ENCODE measurements at places on chromosomes 12 and 14.

GRCh38 chr14:101072945-101073597 is 169.5 kb upstream of the RTL1 start:
- DNase-seq: no peak

- DNase-seq: no peak
These were observed 76.7 kb downstream of the PIWIL1 start for GRCh38 chr12:130414381-130414780.

- DNase-seq: no peak
These were observed at the start of gene MGP for GRCh38 chr12:14885718-14886221. MGP (minus strand) TSS chr12:14885854; CDS start chr12:14885791, 63 bp downstream.

GRCh38 chr12:48937170-48937569 is 11.9 kb upstream of the FKBP11 start:
- no peak for DNase-seq

DNA sequence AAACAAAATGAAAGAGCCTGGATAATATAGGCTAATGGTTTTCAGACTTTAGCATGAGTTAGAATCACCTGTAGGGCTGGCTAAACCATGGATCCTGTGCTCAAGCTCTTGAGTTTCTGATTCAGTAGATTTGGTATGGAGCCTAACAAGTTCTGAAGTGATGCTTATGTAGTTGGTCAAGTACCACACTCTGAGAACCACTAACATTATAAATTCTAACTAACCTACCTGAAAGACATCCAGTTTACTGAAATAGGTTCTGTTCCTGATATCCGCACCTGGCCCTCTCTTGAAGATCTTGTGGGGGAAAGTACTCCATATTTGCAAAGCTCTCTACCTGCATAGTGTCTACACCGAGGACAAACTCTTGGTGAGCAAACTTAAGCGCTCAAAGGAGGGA is 59.4 kb upstream of the VSX2 start:
- no peak for DNase-seq

GRCh38 chr14:93564918-93565317 is 134.2 kb downstream of the UNC79 start:
- no peak for DNase-seq

GRCh38 chr14:39374851-39375250 is 57.4 kb downstream of the FBXO33 start:
- no peak for DNase-seq

DNA sequence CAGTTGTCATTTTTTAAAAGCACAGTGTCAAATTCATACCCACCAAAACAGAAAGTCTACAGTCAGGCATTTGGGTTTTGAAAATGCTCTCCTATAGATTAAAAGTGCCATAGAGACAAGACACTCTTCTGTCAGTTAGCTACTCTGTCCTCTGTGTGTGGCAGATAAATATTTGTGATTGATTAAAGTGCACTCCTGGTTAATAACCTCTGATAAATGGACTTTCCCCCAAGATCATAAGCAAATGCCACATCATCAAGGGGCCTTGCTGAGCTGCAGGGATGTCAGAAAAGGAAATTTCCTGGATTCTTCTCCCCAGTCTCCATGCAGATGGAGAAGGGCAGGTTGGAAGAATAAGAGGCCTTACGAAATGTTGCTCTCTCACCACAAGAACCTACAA is 1329.5 kb upstream of the TMEM132C start:
- DNase-seq: no peak

DNA sequence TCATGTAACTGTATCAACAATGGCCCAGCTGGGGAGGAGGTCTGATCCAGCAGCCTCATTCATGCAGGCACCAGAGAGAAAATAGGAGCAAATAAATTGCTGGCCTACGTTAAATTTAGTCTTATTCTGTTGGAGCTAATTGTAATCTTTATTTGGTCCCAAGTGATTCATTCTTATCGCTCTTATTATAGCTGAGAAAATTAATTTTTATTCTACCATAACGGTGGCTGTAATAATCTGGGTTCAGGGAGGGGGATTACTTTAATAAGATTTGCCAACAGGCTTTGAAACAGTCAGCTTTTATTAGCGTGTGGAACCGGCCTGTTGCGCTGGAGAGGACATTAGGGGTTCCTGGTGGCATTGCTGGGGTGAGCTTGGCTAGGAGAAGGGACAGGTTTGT is 254.9 kb downstream of the AACS start:
- no peak for DNase-seq

DNA sequence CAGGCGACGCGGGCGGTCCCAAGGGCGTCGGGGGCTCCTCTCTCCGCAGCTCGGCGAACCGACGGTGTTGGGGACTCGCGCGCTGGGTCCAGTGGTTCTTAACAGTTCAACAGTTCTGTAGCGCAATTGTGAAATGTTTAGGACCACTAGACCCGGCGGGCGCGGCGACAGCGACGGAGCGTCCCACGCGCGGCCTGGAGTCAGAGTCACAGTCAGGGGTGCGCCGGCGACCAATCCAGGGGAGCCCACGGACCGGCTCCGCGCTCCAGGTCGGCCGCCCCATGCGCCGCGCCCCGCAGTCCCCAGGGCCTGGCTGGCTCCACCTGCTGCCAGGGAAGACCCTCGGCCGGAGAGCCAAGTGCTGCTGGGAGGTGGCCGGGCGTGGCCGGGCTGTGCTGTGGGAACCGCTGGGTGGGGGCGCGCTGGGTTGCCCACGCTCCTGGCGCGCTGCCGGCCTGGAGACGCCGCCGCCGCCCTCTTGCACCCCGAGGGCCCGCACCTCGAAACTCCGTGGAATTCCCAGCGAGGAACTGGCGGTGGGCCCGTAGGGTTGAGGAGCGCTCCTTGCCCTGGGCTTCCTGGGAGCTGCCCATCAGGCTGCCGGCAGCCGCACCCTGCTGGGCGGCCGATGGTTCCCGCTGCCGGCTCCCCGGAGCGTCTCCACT is 20.9 kb upstream of the KIF26A start:
- no peak for DNase-seq

- no peak for DNase-seq
These were observed 789.3 kb downstream of the TMTC2 start for GRCh38 chr12:83476006-83476405.

- DNase-seq: no peak
These were observed 23.9 kb downstream of the PALS1 start for GRCh38 chr14:67265131-67265530.

DNA sequence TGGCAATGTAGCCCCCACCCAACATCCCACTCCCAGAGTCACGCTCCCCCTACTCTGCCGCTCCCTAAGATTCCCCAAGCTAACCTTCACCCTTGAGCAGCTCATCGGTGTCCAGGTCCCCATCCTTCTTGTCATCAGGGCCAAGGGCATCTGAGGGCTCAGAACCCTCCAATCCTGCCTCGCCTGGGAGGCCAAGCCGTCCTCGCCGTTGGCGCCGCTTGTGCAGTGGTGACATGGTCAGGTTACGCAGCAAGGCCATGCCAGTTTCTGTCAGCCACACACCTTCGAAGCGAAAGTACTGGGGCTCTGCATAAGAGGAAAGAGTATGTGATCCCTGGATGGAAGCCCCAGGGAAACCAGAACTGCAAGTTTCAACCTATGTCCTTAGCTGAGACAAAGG is 15.9 kb downstream of the KMT2D start:
- no peak for DNase-seq

DNA sequence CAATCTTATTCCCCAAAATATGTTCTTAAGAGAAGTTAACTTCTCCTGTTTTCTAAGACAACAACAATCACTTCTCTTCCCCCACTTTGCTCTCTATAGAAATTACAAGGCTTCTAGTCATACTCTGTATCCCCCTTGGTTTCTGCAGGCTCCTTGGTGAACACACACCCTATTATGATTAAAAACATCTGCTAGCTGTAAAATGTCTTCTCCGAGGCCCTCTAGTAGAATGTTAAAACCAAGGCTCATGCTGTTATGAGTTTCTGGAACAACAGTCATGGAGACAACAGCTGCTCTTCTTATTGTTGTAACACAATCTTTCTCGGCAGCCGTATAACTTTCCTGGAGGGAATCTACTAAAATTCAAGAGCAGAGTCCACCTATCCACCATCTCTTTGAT is 397.5 kb upstream of the CCDC196 start:
- DNase-seq: no peak

DNA sequence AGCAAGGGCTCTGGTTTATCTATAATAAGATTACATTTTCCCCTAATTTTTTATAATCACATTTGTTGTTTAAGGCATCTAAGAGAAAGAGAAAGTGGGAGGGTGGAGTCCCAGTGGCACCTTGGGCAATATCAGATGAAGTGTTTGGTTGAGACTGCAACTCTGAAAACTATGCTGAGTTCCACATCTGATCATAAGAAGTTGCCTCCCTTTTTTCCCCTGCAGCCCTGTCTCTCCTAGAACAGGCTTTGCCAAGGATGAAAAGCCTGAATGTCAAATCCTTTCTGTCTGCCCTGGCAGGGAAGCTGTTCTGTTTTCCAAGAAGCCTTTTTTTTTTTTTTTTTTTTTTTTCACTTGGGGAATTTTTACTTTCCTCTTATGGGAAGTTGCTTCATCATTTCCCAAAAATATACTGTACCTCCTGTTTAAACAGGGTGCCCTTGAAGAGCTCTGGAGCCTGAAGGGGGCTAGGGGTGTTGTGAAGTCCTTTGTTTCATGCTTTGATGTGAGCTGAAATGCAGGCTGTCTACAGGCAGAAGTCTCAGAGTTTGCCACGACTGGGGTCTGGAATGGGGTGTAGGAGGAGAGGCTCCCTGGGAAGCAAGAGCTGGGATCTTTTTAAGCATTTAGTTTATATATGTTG is 71.3 kb downstream of the SUSD6 start:
- DNase-seq: no peak

DNA sequence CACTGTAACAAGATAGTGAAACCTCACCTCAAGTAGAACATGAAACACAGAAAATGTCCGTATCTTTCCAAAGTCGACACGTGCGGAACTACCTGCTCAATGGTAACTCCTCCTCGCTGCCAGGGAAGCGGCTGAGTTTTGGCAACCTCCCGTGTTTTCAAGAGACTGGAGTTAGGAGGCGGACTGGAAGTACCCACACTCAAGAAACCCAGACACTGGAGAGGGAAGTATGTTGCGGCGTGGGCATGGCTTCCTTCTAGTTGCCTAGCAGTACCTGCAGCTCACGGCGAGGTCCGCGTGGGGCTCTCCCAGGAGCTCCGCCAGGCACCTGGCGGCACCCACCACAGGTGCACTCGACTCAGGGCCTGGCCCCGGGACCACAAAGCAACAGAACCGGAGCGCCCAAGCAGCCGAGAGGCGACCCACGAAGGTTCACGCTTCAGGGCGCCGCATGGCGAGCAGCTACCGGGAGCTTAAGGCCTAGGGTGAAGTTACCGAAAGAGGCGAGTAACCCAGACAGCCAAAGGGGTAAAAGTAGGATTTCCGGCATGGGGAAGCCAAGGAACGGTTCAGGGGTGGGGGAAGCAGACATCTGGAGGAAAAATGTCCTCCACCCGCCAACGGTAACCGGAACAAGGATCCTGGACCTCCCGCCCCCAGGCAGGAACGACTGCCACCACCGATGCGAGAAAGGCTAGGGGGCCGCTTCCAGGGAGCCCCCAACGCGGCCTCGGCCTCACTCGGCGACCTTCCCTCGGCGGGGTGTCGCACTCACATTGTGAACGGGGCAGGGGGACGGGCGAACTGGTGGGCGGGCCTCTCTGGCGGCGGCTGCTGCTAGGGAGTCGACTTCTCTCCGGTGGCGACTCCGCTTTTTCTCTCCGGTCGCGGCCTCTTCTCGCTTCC is 608 bp downstream of the PTGES3 start:
- DNase-seq: peak; percentile 41

- DNase-seq: no peak
These were observed 85.9 kb downstream of the PTGER2 start for GRCh38 chr14:52399921-52400595.

DNA sequence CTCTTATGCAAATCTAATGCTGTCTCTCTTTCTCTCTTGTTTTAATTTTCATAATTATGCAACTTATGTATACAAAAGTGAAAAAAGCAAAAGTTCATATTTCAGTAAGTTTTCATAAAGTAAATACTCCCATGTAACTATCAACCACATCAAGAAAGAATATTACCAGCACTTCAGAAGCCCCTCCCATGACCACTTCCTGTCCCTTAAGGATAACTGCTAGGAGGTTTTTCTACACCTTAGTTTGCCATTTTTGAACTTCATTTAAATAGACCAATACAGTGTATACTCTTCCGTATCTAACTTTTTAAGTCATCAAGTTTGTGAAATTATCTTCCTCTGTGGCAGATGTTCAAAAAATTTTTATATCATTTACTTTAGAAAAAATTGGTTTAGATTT is 547 bp upstream of the OR4K15 start:
- no peak for DNase-seq

- DNase-seq: no peak
These were observed 1775.6 kb upstream of the SEL1L start for GRCh38 chr14:83309211-83309610.

GRCh38 chr12:105228494-105228893 is 7.5 kb downstream of the APPL2 start:
- no peak for DNase-seq

DNA sequence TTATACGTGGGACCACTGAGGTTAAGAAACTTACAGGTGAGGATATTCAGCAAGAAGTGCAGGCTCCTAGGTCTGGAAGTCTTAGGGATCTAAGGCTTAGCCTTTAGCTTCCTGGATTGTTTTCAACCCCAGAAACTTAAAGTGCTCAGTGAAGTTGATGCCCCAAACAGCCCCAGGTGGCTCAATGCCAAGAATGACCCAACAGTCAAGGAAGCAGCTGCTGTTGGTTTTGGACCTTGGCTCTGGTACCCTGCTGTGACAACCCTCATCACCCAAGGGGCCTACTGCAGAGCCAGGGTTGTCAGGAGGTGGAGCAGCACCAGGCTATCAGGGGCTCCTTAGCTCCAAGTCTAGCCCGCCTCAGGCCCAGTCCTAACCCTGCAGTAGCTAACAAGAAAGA is 36.8 kb downstream of the VDR start:
- DNase-seq: no peak

- DNase-seq: no peak
These were observed 12.8 kb downstream of the LUM start for GRCh38 chr12:91098461-91098860.

DNA sequence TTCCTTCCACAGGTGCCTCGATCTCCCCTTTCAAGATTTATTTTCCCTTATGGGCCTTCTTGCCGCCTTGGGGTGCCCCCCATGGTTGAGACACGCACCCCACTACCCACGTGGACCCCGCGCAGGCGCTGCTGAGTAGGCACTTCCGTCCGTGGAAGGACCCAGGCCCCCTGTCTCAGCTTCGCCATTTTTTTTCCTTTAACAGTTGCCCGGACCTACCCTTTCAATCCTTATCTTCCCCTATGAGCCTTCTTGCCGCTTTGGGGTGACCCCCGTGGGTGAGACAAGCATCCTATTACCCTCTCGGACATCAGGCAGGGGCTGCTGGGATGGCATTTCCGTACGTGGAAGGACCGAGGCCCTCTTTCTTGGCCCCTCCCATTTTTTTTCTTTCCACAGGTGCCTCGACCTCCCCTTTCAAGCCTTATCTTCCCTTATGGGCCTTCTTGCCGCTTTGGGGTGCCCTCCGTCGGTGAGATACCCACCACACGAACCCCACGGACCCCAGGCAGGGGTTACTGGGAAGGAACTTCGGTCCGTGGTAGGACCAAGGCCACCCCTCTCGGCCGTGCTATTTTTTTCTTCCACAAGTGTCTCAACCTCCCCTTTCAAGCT is 268.2 kb downstream of the ALG10 start:
- DNase-seq: no peak

DNA sequence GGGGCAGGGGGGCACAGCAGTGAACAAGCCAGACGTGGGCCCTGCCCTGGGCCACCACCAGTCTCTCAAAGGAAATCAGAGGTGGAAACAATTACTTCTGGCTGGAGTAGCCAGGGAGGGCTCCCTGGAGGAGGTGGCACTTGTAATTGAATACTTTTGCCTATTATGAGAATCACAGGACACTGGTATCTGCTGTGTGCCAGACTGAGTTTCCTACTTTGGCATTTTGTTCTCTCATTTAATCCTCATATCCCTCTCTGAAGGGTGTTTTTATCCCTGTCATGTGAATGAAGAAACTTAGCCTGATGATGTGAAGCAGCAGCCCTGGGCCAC is 7.2 kb downstream of the FAM222A start:
- DNase-seq: no peak
